ENCODE measurements at places on chromosomes 1 and 21. TPM values are rescaled to one million over a fixed set of nuclear protein-coding genes. Genes with fewer than 3 reads are reported as not detected.

The GUCA2B gene
- total RNA-seq, result not detected

The LINGO4 gene
- total RNA-seq, result not detected

The HPCAL4 gene
- total RNA-seq, result 0.52 TPM

The SLAMF8 gene
- 0.19 TPM for total RNA-seq

The IL22RA1 gene
- not detected for total RNA-seq

The IQCC gene
- 4.8 TPM for total RNA-seq

The NPPA gene
- total RNA-seq, result not detected

GRCh38 chr21:34743831-34744230, 75.0 kb downstream of the CLIC6 start:
- no peak for DNase-seq

- DNase-seq, result no peak
Measured at GRCh38 chr1:21220815-21221214, 44.1 kb upstream of the EIF4G3 start.

DNA sequence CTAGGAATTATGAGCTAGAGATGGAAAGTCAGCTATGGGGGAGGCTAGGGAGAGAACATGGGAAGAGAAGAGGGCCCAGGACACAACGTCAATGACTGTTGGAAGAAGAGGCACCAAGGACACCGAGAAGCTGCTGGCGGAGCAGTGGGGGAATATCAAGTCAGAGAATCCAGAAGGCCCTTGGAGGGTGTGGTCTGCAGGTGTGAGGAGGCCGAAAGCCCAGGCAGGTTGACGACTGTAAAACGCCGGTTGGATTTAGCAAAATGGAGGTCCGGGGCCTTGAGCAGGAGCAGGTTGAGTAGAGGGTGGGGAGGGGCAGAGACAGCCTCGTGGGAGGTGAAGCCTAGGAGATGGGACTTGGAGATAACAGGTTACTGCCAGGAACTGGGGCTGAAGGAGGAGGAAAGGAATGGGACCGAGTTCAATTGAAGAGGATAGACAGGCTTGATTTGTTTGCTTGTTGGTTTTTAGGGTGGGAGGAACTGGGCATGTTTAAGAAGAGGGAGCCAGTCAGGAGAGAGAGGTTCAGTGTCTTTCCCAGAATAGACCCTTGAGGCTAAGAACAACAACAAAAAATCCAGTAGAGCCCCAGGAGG, 35.1 kb downstream of the EDN2 start:
- DNase-seq, result no peak

- DNase-seq, result peak; percentile 57
Measured at GRCh38 chr1:60978421-60979357, 103.7 kb upstream of the NFIA start.

GRCh38 chr1:35718492-35719336, at the start of gene C1orf216:
Gene C1orf216, minus strand, starts transcription at chr1:35718884. Its CDS starts 2,563 bp downstream, at chr1:35716321.
- DNase-seq, result peak; percentile 89

- no peak for DNase-seq
Measured at GRCh38 chr21:18913914-18914313, 510.3 kb upstream of the TMPRSS15 start.

- peak; percentile 21 for DNase-seq
Measured at GRCh38 chr21:39004634-39005501, 178.4 kb downstream of the PSMG1 start.

DNA sequence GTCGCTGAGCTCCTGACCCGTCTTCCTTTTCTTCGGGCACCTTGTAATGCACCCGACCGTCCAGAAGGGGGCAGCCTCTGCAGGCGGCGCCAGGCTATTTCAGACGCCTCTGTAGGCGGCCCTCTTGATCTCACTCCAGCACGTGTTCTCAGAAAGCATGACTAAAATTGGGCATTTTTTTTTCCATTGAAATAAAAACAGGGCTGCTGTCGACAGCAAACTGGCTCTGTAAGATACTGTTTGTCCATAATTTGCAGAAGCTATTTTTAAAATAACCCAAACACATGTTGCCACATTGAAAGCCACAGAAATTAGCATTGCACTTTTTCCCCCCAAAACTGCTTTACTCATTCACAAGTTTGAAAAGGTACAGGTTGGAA, 78.0 kb downstream of the STUM start:
- peak; percentile 90 for DNase-seq

GRCh38 chr1:11648039-11648438, 6.2 kb downstream of the FBXO2 start:
- no peak for DNase-seq

- DNase-seq, result no peak
Measured at GRCh38 chr1:162561616-162562469, at the start of gene UAP1. Gene UAP1, plus strand, starts transcription at chr1:162561722. Its CDS starts 4,347 bp downstream, at chr1:162566069.

GRCh38 chr1:208268541-208269337, 24.6 kb upstream of the PLXNA2 start:
- DNase-seq, result no peak

- DNase-seq, result no peak
Measured at GRCh38 chr1:46830665-46831322, 31.9 kb downstream of the CYP4B1 start.

All from activated naive CD4-positive, alpha-beta T cell treated with anti-CD3 and anti-CD28 coated beads for 36 hours (primary cell).